ENCODE measurements at places on chromosomes 4 and X.

- DNase-seq, result no peak
These were observed 94.4 kb downstream of the GRIA2 start for GRCh38 chr4:157314906-157315305.

GRCh38 chrX:116499780-116500179 is 37.0 kb upstream of the CT83 start:
- no peak for DNase-seq

GRCh38 chrX:35340465-35340864 is 397.9 kb downstream of the FAM47B start:
- no peak for DNase-seq

GRCh38 chrX:73068467-73069364 is 10.6 kb downstream of the PABPC1L2A start:
- DNase-seq, result no peak

DNA sequence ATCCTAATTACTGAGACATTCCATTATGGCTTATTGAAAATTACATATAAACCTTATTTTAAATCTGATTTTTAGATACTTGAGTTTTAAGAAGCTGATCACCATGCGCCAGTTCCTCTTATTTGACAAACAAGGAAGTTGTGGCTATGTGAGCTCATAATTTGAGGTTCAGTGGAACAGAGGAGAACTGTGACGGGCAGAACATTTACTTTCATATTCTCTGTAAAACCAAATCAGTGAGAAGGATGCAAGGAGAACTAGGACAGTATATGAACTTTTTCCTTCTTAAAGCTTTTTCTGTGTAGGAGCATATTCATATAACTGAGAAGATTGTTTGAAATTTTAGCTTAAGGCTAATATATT is 25.3 kb downstream of the STIM2 start:
- peak; percentile 82 for DNase-seq

DNA sequence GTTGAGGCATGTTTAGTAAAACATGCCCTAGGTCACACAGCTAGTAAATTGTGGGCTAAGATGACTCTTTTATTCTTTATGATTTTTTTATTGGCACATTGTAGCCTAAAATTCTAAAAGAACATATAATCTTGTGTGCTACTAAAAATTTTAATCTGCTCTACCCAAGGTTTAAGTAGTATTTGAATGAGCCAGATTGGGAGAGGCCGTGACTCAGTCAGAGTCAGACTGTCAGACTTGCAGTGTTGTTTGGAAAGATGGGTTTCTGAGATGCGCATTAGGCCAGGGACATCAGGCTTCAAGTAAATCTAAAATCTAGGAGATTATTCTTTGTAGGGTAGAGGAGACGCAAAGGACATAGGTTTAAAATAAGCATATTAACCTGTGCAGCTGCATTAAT is 30.7 kb upstream of the TMPRSS11E start:
- no peak for DNase-seq

GRCh38 chr4:87071401-87071800 is 136.6 kb downstream of the AFF1 start:
- no peak for DNase-seq

- peak; percentile 38 for DNase-seq
These were observed 1.1 kb downstream of the FBXW7 start for GRCh38 chr4:152534541-152535359.

DNA sequence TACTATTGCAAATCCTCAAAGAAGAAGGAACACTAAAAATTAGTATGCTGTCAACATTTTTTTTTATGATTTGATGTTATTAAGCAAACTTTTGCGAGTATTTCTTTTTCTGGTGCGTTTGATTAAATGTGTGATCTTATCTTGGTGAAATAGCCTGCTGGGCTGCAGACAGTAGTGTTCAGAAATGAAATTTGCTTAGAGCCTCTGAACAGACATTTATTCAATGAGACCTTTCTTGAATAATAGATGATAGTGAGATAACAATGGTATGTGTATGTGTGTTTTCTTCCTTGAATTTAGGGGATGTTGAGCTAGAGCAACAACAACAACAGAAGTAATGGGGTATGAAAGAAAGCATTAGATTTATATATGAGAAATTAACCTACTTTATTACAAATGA is 12.7 kb downstream of the ADGRL3 start:
- DNase-seq, result no peak

DNA sequence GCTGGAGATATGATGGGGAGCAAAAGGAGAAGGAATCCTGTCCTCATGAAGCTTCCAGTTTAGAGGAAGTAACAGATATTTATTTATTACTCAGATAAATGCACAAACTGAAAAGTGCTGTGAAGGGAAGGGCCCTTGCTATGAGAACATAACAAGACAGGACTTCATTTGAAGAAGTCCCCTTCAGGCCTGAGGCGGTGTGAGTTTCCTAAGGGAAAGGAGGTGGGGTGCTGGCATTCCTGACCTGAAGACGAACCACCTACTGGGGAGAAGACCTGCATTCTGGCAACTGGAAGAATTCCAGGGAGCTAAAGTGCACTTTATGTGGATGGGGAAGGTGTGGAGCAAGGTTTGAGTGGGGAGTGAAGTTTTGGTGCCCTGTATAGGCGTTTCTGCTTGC is 15.9 kb upstream of the SPARCL1 start:
- DNase-seq, result no peak

GRCh38 chrX:38041237-38041636 is 34.9 kb downstream of the SYTL5 start:
- no peak for DNase-seq

DNA sequence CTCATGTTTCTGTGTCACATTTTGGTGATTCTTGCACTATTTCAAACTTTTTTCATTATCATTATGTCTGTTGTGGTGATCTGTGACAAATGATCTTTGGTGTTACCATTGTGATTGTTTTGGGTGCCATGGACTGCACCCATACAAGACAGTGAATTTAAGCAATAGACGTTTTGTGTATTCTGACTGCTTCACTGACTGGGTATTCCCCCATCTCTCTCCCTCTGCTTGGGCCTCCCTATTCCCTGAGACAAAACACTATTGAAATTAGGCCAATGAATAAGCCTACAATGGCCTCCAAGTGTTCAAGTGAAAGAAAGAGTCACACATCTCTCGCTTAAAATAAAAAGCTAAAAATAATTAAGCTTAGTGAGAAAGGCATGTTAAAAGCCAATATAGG is 60.2 kb downstream of the BANK1 start:
- no peak for DNase-seq

DNA sequence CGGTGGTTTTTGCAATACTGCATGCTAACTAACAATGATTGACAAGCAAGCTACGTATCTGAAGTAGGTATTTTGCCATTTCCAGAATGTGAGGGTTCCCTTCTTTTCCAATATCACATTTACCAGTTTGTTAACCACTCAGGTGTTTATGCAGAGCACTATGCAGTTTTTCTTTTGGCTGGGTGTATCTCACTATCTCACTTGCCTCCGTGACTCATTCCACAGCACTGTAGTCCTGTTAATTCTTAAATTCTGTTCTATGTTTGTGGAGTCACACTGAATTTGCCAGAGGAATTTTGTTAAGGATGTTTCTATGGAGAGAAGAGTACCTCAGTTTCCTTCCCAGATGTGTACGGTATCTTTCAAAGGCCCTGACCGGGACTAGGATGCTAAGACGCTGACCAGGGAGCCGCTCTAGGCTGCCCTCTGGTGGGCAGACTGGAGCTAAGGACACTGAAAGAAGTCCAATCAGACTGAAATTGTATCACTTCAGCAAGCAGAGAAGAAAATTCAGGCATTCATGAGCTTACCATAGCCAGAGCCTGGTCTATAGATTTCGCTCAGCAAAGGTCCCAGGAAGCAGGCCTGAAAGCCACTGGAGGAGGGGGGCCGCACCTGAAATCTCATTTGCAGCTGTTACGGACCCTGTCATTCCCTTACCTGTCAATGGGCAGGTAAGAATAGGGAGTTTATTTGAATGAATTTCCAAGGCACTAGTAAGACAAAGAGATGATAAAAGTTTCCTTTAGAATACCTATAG is 388.4 kb upstream of the SPOCK3 start:
- no peak for DNase-seq

DNA sequence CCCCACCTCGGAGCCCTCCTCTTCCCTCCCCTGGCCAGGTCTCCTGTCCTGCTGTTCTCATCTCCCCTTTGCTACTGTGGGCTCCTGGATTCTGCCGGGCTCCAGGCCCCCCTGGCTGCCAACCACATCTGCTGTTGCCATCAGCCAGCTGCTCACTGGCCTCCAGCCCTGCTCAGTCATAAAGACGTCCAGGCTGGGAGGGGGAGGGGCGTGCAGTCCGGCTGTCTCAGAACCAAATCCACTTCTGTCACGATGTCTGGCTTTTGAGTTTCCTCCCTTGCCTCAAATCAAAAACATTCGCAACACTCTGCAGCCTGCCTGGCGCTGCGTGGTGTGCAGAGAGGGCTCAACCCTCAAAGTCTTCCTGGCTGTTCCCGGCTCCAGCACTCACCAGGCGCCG is 7.1 kb downstream of the RASL11B start:
- DNase-seq, result no peak

DNA sequence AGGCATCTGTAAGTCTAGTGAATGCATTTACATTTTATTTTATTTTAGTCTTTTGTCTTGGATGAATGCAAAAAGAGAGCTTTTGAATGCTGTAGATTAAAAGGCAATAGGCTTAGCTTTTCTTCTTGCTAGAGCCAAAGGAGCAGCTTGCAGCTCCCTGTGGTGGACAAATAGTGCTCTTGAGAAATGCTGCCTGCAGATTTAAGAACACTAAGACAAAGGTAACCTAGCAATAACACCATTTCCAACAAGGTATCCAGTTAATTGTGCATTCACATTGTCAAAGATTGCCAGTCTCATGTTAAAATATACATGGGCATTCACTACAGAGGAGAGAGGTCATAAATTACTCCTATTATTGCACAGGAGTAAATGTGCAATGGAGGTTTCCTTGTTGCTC is 859.2 kb upstream of the PRKX start:
- DNase-seq, result no peak

DNA sequence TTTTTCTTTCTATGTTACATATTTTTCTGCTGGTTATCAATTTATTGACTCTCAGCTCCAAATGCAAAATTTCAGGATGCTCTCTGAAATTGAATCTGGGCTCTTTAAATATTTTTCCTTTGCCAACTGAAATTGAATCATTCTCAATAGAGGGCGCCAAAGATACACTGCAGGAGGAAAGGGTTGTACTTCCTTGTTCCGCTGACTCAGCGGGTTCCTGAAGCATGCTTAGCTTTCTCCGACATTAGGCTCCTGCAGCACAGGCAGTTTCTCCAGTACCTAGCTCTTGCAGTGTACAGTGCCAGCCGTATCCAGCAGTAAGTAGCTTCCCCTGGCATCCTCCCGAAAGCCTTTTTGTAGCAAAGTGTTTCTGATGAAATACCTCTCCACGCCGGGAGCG is 28.8 kb upstream of the CFAP47 start:
- no peak for DNase-seq

GRCh38 chr4:135718019-135718418 is 1516.4 kb upstream of the PABPC4L start:
- DNase-seq, result no peak

DNA sequence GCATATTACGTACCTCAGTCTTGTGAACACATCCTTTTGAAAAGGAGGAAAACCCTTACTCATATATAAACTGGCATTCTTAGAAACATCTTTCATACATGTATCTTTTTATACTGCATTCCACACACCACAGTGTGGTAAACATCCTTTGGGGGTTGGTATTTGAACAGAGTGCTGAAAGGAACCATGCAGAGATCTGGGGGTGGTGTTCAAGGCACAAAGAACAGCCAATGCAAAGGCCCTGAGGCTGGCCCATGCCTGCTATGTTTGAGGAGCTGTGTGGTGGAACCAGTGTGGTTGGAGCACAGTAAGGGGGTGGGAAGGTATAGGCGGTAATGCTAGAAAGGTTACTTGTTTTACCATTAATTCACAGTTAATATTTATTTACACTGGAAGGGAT is 2.0 kb downstream of the ELK1 start:
- no peak for DNase-seq

DNA sequence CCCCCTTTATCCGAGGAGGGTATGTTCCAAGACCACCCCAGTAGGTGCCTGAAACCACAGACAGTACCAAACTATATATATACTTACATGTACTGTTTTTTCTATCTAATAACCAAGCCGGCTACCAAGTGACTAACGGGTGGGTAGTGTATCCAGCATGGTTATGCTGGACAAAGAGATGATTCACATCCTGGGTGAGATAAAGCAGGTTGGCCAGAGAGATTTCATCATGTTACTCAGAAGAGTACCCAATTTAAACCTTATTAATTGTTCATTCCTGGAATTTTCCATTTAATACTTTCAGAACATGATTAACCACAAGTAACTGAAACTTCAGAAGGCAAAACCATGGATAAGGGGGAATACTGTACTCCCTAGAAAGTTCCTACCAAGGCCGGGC is 46.5 kb downstream of the RFC1 start:
- DNase-seq, result no peak

DNA sequence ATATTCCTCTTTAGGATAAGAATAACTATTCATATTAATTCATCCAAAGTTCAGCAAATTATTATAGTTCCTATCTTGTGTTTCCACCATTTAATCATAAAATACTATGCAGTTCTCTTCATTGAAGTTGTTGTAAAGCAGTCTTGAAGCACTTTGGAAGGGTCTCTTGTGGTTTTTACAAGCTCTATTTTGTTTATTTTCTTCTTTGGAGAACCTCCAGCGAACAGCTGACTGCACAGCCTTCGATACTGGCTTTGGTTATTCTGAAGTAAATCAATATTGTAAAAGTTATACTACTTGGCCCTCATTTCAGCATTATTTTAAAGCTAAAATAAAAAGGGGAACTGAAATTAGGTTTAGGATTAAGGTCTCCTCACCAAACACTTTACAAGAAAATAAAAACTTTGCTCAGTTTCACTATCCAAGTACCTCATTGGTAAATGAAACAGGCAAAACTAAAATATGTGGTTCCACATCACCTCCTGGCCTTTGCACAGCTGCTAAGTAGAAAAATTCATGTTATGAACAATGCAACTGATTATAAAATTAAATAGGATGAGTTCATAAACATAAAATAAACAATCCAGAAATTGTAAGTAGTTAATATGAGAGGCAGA is 1629.2 kb upstream of the ADGRL3 start:
- DNase-seq, result no peak

DNA sequence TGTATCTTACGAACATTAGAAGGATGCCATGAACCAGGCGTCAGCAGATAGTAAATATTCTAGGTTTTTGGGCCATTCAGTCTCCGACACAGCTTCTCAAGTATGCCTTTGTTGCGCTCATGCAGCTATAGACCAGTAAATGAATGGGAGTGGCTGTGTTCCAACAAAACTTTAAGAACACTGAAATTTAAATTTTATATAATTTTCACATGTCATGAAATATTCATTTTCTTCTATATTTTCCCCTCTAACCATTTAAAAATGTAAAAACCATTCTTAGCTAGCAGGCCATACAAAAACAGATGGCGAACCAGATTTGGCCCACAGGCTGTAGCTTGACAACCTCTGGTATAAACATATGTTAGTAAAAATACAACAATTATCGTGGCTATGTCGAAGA is 151.8 kb upstream of the KIT start:
- no peak for DNase-seq

DNA sequence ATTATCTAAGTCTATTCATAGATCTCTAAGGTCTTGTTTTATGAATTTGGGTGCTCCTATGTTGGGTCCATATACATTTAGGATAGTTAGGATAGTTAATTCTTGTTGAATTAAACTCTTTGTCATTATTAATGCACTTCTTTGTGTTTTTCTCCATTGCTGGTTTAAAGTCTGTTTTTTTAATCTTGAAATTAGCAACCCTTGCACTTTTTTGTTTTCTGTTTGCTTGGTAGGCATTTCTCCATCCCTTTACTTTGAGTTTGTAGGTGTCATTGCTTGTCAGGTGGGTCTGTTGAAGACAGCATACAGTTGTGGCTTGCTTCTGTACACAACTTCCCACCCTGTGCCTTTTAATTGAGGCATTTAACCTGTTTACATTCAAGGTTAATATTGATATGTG is 434.8 kb downstream of the OPHN1 start:
- no peak for DNase-seq

- no peak for DNase-seq
These were observed 2248.1 kb downstream of the ARAP2 start for GRCh38 chr4:33996075-33996718.
